ENCODE measurements at places on chromosomes 4 and X. TPM values are rescaled to one million over a fixed set of nuclear protein-coding genes. Genes with fewer than 3 reads are reported as not detected.

KIF4A gene
- total RNA-seq = 77.6 TPM

NALF2 gene
- 3.2 TPM for total RNA-seq

MAGEB16 gene
- not detected for total RNA-seq

PACRGL gene
- total RNA-seq = 27.0 TPM

All from neural progenitor cell (in vitro differentiated cells).